ENCODE measurements at places on chromosomes 4 and X.
A peak's percentile ranks its signal among the peaks of the same experiment; 100 is the strongest.

GRCh38 chr4:21815651-21816377, 132.8 kb downstream of the KCNIP4 start:
- no peak overlapping the region for H3K4me3 ChIP-seq
- no peaks in the 10 kb centered on the region for H3K27me3 ChIP-seq
- no peak for DNase-seq
- H3K36me3 ChIP-seq: no peaks in the 10 kb centered on the region
- no peak overlapping the region for H3K27ac ChIP-seq

GRCh38 chrX:108299101-108299591, 139.1 kb downstream of the COL4A6 start:
- H3K4me3 ChIP-seq: no peak overlapping the region
- peak overlapping the region; percentile 87 for H3K27ac ChIP-seq

DNA sequence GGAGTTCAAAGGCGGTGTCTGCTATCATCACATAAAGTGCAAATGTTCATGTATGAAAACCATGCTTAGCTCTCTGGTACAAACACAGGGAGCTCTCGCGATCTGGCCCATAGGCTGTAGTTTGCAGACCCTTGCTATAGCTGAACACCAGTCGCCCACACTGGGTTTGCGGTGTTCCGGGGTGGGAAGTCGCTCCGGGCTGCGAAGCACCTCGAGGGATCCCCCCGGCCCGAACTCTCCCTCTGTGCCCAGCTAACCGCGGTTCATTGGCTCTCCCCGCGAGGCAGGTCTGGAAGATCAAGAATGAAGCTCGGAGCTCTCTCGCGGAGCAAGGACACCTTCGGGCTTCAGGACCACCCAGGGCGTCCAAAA, 341 bp upstream of the PRPS2 start:
- H3K27me3 ChIP-seq: no peaks in the 10 kb centered on the region
- H3K4me3 ChIP-seq: peak overlapping the region; percentile 57
- H3K36me3 ChIP-seq: no peaks in the 10 kb centered on the region
- H3K4me1 ChIP-seq: no peaks in the 10 kb centered on the region

- no peak overlapping the region for H3K27ac ChIP-seq
- H3K36me3 ChIP-seq: no peaks in the 10 kb centered on the region
- no peak for DNase-seq
- H3K4me3 ChIP-seq: no peak overlapping the region
- no peaks in the 10 kb centered on the region for H3K27me3 ChIP-seq
These were observed 22.6 kb downstream of the BCLAF3 start for GRCh38 chrX:19968276-19968675.

- H3K36me3 ChIP-seq: no peaks in the 10 kb centered on the region
- no peaks in the 10 kb centered on the region for H3K27me3 ChIP-seq
- H3K4me3 ChIP-seq: no peak overlapping the region
These were observed 49.8 kb upstream of the CYSLTR1 start for GRCh38 chrX:78377186-78377585.

DNA sequence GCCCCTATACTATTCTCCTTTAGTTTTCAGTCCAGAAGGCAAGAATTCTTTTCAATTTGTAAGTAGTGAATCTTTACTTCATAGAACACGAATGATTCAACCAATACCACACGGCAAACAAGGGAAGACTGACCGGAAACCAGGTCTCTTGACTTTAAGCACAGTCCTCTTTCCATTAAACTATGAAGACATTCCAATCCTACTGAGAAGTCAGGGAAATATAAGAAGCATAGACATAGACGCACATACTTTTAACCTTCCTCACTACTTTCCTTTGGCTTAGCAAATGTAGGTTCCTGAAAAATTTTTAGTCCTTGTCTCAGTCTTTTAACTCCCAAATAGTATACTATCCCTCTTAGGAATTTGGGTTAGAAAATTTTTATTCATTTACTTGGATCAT, 9.1 kb downstream of the CHRDL1 start:
- no peak overlapping the region for H3K4me3 ChIP-seq
- H3K4me1 ChIP-seq: no peaks in the 10 kb centered on the region
- no peaks in the 10 kb centered on the region for H3K36me3 ChIP-seq
- no peaks in the 10 kb centered on the region for H3K27me3 ChIP-seq
- H3K27ac ChIP-seq: no peak overlapping the region

- H3K36me3 ChIP-seq: no peaks in the 10 kb centered on the region
- DNase-seq: peak; percentile 21
- H3K27ac ChIP-seq: no peak overlapping the region
- H3K4me3 ChIP-seq: no peak overlapping the region
These were observed 201.3 kb upstream of the GNPDA2 start for GRCh38 chr4:44927399-44928380.

- DNase-seq: no peak
- H3K36me3 ChIP-seq: no peaks in the 10 kb centered on the region
- H3K4me1 ChIP-seq: no peaks in the 10 kb centered on the region
These were observed 310.5 kb downstream of the TENM3 start for GRCh38 chr4:182553653-182554052.

GRCh38 chrX:131572372-131573014, 28.6 kb downstream of the OR13H1 start:
- 0 out of 2 replicates have a peak, but pooled peaks cover 11% of the 10 kb centered on the region for H3K4me1 ChIP-seq
- H3K36me3 ChIP-seq: no peaks in the 10 kb centered on the region
- no peak overlapping the region for H3K27ac ChIP-seq
- DNase-seq: peak; percentile 24
- H3K27me3 ChIP-seq: no peaks in the 10 kb centered on the region

DNA sequence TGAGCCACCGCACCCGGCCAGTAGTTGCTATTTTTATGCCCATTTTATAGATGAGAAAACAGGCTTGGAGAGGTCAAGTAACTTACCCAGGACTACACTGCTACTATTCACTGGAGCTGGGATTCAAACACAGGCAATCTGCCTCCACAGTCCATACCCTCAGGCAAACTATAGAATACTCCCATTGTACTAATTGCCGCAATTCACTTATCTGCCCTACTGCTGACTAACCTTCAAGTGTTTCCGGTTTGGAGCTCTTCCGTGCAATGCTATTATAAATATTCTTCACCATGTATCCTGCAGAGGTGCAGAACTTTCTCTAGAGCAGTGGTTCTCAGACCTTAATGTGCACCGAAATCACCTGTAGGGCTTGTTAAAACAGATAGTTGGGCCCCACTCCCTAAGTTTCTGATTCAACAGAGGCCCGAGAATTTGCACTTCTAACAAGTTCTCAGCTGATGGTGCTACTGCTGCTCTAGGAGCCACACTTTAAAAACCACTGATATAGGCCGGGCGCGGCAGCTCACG, 1.9 kb upstream of the G3BP2 start:
- no peak overlapping the region for H3K4me3 ChIP-seq
- DNase-seq: no peak
- peaks cover 16% of the 10 kb centered on the region for H3K4me1 ChIP-seq
- peak overlapping the region; percentile 39 for H3K27ac ChIP-seq
- no peaks in the 10 kb centered on the region for H3K36me3 ChIP-seq

- no peaks in the 10 kb centered on the region for H3K27me3 ChIP-seq
- peaks cover 13% of the 10 kb centered on the region for H3K4me1 ChIP-seq
- DNase-seq: no peak
- H3K4me3 ChIP-seq: no peak overlapping the region
- H3K27ac ChIP-seq: no peak overlapping the region
- H3K36me3 ChIP-seq: no peaks in the 10 kb centered on the region
These were observed 27.1 kb upstream of the REST start for GRCh38 chr4:56880572-56880971.

DNA sequence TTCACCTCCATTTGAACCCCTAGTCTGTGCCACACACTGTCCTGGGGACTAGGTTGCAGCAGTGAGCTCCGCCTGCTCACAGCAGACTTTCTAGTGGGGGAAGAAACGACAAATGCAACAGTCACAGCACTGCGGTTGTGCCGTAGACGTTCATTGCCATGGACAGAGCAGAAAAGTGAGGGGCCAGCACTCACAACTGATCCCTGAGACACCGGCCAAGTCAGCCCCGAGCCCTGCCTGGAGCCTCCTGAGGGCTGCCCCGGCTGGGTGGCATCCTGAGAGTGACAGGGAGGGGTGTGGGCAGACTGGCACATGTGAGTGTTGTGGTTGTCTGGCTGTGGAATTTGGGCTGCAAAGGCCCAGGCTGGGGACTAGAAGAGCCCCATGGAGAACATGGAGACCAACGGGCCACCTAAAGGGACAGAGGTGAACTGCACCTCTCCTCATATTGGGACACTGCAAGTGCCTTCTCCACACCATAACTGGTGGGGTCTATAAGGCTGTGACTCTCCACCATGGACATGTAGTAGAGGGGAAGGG, 4.6 kb downstream of the DUSP9 start:
- no peak for DNase-seq
- no peak overlapping the region for H3K4me3 ChIP-seq
- H3K27ac ChIP-seq: no peak overlapping the region
- H3K36me3 ChIP-seq: no peaks in the 10 kb centered on the region
- H3K27me3 ChIP-seq: no peaks in the 10 kb centered on the region
